ENCODE measurements at places on chromosomes 6 and 20.
A peak's percentile ranks its signal among the peaks of the same experiment; 100 is the strongest.

GRCh38 chr6:33620158-33620855, 815 bp upstream of the ITPR3 start:
- peak; percentile 39 for DNase-seq

GRCh38 chr6:82025271-82025670, 222.3 kb downstream of the IBTK start:
- DNase-seq: no peak

- no peak for DNase-seq
These were observed 1.9 kb upstream of the TRAPPC3L start for GRCh38 chr6:116547358-116547757.

DNA sequence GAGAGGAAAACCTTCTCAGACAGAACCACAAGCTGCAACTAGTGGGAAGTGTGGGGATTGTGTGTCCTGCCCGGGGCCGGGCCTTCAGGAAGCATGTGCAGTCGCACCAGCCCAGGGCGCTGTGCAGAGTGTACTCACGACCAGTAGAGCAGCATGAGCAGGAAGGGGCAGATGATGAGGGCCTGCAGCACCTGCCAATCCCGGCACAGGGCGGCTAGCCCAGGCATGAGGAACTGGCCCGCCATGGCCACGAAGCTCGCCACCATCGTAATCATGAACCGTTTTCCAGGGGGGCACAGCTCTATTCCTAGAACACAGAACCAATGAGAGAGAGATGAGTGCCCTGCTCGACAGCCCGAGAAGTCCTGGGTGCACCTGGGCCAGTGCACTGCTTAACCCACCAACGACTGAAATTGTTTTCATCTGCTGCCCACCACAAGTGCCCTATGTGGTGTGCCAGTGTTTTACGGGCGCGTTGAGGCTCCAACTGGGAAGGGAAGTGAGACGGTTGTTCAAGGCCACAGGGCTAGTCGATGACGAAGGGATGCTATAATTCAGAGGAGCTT, 65.0 kb downstream of the PSMG4 start:
- DNase-seq: no peak

DNA sequence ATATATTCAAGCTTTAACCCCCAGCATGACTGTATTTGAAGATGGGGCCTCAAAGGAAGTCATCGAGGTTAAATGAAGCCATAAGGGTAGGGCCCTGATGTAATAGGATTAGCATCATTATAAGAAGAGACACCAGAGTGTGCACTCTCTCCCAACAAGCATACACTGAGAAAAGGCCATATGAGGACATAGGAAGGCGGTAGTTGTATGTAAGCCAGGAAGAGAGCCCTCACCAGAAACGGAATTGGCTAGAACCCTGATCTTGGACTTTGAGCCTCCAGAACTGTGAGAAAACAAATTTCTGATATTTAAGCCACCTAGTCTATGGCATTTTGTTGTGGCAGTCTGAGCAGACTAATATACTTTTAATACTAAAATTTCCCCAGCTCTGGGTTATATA, 150.1 kb upstream of the STXBP5 start:
- peak; percentile 72 for DNase-seq

GRCh38 chr6:15882915-15883314, 220.1 kb upstream of the DTNBP1 start:
- no peak for DNase-seq

- DNase-seq: no peak
These were observed 29.5 kb upstream of the LYRM2 start for GRCh38 chr6:89667872-89668556.

GRCh38 chr6:63734923-63735322, 99.3 kb downstream of the PHF3 start:
- no peak for DNase-seq

GRCh38 chr6:100889351-100889750, 8.2 kb upstream of the ASCC3 start:
- DNase-seq: no peak

DNA sequence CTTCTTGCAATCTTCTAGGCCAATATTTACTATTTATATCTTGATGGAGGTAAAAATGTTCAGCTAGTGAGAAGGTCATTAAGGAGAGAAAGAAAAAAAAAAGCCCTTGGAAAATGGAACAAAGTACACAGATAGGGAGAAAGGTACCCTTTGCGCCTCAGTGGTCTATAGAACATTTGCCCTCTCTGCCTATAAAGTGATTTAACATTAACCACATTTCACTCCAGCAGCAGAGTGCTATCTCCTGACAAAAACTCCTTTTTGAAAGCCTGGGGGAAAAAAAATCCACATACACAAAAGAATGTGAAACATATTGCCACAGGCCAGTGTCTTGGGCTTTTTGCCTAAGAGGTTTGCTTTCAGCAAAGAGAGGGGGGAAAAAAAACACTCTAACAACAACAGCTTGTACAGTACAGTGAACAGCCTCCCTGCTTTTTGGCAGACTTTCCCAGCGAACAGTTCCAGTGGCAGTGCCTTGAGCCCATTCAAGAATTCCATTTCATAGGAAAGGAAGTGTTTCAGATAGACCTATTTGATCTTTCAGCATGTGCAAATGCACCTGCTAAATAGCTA, 695 bp downstream of the ARHGAP18 start:
- no peak for DNase-seq

- DNase-seq: no peak
These were observed 8.4 kb downstream of the MAPRE1 start for GRCh38 chr20:32828029-32828680.

GRCh38 chr6:107668743-107669474, 155.2 kb downstream of the SCML4 start:
- DNase-seq: peak; percentile 86

DNA sequence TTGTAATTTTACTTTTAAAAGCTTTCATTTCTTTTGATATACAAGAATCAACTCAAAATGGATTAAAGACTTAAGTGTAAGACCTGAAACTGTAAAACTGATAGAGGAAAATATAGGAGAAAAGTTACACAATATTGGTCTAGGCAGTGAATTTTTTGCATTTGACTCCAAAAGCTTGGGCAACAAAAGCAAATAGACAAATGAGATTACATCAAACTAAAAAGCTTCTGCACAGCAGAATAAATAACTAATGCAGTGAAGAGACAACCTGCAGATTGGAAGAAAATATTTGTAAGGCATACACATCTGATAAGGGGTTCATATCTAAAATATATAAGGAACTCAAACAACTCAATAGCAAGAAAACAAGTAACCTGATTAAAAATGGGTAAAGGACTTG, 3.0 kb downstream of the GABRR1 start:
- no peak for DNase-seq

DNA sequence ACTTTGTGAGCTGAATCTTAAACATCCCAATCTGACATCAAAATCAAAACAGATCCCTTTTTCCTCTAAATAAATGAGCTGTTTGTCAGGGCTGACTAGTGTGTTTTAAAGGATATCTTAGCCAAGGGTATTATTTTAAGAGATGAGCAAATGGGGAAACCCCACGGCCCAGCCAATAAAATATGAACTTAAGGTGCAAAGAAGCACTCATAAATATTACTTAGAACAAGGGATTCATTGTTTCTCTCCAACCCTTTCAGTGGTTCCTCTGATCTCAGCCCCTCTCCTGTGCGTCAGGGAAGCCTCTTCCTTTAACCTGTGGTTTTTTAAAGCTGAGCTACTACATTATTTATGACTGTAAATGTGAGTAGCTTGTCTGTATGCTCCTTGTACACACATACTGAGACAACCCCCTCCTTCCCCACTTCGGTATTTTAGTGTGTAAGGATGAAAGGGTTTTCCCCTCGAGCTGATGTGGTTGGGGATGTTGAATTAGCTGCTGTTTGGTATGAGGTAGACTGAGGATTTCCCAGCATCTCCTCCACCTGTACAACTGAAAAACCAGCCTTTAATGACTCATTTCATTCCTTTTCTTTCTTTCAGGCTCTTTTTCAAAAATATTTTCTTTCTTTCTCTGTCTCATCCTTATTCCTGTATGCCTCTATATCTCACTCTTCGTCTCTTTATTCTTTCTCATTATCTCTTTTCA, 6.5 kb downstream of the BMP5 start:
- no peak for DNase-seq

DNA sequence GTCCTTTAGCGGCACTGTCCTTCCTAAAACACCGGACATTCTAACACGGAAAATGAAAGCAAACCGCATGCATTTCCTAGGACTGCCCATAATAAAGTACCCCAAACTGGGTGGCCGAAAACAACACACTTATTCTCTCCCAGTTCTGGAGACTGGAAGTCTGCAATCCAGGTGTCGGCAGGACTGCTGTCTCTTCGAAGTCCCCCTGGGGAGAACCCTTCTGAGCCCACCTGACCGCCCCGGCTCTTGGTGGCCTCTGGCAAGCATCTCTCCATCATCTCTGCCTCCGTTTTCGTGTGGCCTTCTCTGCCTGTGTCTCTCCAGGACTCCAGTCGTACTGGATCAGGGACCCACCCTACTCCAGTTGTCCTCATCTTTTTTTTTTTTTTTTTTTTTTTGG, 55.4 kb downstream of the SYNJ2 start:
- DNase-seq: no peak

DNA sequence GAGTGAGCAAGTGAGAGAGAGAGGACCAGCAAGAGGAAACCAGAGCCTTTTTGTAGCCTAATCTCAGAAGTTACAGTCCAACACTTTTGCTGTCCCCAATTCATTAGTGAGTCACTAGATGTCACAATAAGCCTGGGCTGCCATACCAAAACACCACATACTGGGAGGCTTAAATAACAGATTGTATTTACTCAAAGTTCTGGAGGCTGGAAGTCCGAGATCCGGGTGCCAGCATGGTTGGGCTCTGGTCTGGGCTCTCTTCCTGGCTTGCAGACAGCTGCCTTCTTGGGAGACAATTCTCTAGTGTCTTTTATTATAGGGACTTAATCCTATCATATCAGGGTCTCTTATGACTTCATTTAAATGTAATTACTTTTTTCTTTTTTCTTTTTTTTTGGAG, 50.7 kb upstream of the FERMT1 start:
- DNase-seq: no peak

DNA sequence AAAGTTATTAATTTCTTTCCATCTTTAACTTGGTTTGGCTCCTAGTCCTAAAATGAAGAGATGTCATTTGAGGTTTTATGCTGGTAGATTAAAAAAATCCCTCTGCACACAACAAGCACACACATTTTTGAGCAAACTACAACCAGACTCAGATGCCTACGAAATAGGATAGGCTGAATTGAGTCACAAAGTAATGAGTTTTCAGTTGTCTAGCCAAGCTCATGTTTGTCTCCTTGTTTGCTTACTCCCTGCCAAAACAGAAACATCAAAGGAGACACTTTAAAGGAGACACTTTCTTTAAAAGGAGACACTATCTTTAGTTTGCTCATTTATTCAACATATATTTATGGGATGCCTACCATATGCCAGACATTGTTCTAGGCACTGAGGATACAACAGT, 56.2 kb downstream of the TPBG start:
- DNase-seq: no peak

DNA sequence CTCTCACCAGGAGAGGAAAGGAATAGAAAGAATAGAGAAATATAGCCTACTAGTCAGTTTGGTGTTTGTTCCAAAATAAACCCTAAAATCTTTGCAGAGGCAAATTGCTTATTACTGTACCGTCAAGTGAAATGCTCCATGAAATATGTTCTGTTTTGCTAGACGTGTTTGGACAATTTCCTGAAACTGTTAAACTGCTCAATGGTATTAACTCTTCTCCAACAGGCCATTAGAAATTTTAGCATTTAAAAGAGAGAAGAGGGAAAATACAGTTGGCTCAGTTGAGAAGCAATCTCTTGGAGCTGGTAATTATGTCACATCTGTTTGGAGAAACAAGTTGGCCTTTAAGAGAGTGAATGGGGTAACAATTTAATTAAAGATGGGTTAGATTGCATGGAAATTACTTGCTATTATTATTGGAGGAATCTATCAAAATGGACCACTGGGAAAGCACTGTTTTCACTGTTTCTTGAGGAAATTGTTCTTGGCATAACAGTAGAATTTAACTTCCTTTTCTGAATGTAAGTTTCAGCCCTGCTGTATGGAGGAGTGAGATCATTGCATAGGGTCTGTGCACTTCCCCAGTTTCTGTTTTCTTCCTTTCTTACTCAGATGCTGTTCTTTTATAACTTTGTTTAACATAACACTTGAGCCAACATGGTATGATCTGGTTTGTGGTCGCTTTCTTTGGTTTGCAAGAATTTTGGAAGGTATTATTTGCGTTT, 373.6 kb downstream of the PLCB1 start:
- DNase-seq: no peak

GRCh38 chr6:10779076-10779475, 31.5 kb downstream of the TMEM14B start:
- DNase-seq: peak; percentile 80

DNA sequence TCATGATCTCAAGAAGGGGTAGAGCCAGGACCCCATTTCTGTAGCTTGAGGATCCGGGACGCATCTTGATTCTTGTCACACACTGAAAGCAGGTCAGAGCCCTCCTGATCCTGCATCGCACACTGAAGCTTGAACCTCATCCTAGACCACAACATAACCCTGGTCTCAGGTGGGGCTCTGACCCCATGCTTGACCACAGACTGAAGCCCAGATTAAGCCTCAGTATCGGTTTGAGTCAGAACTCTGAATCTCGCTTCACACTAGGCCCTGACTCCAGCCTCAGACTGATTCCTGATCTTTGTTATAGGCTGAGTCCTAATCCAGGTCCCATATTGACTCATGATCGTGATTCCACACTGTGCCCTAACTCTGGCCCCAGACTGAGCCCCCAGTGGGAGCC, 8.5 kb upstream of the RSPO4 start:
- no peak for DNase-seq

DNA sequence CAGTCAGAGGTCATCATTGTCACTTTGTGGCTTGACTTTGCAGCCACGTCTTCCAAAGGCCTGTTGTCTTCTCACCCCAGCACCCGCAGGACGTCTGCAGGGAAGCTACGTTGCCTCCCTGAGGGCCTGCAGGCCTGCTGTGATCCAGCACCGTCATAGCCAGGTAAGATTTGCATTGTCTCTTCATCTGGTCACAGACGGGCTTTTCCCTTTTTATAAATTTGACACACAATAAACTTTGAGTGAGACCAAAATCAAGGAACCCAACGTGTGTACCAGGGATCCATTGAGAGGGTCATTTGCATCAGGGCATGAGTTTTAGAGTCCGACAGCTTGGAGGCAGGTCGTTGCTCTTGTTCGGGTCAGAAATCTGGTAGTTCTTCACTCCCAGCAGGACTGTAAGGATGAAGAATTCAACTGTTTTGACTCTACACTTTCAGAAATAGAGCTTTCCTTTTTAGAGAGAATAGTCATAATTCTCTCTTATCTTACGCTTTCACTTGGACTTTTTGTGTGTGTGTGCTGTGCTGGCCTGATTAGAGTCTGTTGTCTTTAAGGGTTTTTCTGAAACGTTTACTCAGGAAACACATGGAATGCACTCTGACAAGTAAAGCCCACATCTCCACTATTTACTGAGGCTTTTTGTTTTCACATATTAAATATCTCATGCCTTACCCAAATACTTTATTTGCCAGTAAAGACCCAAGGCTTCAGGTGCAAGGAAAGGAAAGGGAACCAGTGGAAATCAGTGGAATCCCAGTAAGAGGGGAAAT, 177.2 kb upstream of the TAB2 start:
- DNase-seq: no peak
